Posterior cingulate gyrus (tissue), 11 donors: ENCODE measurements at places on chromosomes 11 and 22.

DNA sequence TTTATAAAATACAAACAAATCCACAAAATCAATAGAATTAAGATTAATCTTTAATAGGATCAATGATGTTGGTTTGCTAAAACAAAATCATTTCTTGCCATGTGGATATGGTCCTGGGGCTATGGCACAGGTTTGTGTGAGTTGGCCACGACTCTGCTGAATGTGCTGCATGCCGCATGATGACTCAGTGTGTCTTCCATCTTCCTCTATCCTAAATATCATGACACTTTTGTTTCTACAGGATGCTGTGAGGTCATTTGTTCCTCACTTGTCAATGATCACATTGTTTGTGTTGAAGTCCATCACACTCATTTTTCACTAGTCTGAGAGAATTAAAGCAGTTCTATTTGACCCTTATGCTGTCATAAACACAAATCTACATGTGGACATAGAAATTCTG lies 167.2 kb upstream of the ZBED5 start:
- no peak for DNase-seq

DNA sequence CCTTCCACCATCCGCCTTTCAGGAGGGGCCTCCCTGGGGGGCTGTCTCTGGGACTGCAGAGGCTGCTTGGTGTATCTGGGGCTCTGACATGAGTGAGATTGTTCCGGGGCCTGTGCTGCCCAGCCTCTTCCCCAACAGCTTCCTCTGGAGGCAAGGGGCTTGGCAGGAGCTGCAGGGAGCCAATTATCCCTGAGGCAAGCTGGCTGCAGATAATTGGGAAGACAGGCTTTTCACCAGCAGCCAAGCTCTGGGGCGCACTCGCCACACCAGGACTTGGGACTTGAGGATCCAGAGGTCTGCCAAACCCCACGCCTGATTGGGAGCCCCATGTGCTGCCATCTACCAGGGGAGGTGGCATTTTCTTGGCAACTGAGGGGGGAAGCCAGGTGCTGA lies 15.6 kb upstream of the RTN4R start:
- no peak for DNase-seq

GRCh38 chr11:120746836-120747609 lies 235.5 kb downstream of the GRIK4 start:
- DNase-seq = no peak

DNA sequence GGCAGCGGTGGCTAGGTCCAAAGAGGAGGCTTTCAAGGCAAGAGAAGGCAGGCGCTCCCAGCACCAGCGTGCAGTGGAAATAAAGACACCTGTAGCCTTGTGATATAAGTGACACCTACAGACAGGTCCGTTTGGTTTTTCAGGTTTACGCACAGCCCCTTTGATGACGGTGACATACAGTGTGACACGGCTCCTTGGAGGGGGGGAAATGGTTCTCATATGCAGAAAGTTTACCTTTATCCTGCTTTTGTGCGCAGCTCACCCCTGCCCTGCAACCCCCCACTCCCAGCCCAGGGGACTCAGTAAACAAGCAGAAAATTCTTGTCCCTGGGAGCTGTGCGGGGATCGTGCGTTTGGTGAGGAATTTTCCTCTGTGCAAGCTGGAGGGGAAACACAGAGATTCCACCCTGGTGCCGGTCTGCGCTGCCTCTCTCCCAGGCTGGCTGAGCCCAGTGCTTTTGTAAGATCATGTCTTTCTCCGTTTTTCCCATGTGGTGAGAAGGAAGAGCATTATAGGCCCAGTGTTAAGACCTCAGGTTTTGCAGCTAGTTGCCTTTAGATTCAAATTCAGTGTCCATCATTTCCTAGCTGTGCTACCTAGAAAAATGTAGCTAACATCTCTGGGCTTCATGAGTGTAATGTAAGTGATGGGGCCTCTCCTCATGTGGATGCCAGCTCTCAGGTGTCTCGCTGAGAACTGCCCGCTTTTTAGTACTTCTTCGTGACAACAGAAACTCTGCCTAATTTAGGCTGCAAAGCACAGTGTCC lies at the start of gene ELF5:
TSS of gene ELF5 (minus strand) at position 113 of the 768 bp plus-strand sequence. CDS start 8,045 bp downstream, outside the sequence.
- DNase-seq = no peak

GRCh38 chr22:25404556-25404927 lies 159.9 kb upstream of the GRK3 start:
- no peak for DNase-seq

DNA sequence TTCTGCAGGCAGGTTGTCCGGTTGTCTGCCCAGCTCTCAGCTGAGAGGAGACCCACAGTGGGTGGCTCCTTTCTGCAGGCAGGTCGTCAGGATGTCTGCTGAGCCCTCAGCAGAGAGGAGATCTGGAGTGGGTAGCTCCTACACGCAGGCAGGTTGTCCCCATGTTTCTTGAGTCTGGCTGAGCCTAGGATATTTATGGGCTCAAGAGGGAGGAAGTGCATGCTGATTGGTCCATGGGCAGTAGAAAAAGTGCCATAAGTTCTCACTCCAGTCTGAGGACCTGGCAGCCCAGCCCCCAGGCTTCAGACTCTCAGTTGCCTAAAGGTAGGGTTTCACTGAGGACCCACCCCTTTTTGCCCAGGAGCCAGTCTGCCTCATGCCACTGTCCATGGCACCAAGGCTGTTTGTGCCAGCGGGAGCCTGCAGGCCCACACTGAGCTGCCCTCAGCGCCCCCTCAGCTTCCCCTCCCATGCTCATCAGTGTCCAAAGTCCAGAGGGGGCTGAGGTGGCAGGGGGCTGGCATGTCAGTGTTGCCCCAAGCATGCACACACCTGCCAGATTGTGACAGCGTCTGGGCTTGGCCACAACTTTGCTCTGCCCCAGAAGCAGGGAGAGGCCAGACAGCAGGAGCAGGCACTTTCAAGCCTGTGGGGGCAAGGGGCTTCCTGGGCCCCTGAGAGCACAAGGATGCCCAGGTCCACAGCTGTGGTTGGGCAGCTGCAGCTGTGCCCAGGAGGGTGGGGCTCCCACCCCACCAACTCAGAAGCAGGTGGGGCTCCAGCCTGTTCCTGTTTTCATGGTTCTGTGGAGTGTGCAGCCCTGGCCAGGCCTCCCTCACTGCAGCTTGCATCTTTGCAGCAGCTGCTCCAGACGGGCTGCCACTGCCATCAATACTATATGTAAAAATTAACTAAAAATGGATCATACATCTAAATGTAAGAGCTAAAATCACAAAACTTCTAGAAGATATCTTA lies 3.8 kb upstream of the RNF141 start:
- no peak for DNase-seq

- DNase-seq = no peak
Observed at GRCh38 chr11:128482092-128482491, 105.3 kb downstream of the ETS1 start.

- DNase-seq = no peak
Observed at GRCh38 chr11:120124355-120124754, 13.6 kb downstream of the TRIM29 start.

GRCh38 chr11:75103380-75104026 lies 6.8 kb upstream of the OR2AT4 start:
- no peak for DNase-seq

DNA sequence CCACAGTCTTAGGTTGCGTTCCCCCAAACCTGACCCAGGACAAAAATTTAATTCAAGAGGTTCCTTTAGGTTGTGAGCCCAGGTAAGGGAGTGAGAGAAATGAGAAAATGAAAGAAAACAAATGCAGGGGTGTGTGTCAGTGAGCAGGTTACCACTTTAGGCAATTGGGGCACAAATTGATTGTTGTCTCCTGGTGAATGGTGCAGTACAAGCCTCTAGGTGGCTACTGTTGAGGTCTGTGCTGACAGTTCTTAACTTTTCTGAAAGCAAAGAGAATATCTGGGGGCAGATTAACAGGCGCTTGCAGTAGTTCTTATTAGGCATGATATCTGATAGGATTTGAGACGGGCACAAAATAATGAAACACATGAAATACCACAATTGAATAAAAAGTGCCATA lies 894.6 kb downstream of the FAM181B start:
- no peak for DNase-seq

DNA sequence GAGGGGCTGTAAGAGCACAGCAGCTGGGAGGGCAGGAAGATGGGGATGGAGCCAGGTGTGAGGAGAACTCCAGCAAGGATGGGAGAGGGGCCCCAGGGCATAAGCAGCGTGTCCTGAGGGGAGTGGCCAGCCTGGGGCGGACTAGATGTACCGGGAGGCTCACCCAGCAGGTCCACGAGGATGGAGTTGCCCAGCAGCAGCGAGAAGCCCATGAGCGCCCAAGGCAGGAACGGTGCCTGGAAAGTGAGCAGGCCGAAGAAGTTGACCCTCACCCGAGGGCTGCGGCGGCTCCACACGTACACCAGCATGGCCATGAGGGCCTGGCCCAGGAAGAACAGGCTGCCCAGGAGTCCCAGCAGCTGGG lies 1.3 kb downstream of the DERL3 start:
- no peak for DNase-seq

DNA sequence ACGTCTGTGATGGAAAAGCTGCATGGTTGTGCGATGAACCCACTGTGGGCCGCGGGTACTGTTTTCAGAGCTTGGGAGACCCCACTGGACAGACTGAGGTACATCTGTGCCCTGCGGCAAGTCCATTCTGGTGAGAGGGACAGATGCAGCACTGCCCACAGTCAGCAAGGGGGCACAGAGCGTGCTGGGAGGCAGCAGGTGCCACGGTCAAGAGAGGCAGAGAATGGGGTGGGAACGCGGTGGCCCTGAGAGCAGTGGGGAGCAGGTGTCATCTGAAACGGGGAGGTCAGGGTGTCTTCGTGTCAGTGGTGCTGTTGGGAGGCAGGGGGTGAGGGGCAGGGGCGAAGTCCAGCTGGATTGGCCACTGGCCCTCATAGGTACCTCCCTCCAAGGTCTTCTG lies 32.0 kb downstream of the TBC1D22A start:
- DNase-seq = no peak

DNA sequence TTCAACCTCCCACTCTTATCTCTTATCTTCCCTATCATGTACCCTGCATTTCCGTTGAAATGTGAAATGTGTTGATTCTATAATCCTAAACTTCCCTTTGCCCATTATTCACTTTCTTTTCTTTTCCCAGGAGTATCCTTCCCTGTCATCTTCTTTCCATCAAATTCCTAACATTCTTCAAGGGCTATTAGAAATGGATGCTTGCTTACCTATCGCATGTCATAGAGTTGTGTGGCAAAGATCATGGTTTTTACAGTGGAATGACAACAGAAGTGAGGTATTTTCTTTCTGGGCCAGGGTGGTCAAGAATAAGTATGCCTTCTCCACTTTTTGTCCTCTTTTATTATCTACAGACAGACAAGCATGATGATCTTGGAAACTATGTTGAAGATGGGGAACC lies 124.4 kb upstream of the SLC5A12 start:
- no peak for DNase-seq

GRCh38 chr11:107683807-107684206 lies 28.0 kb downstream of the SLN start:
- no peak for DNase-seq

GRCh38 chr22:37805810-37806277 lies 1.9 kb upstream of the GCAT start:
- no peak for DNase-seq

DNA sequence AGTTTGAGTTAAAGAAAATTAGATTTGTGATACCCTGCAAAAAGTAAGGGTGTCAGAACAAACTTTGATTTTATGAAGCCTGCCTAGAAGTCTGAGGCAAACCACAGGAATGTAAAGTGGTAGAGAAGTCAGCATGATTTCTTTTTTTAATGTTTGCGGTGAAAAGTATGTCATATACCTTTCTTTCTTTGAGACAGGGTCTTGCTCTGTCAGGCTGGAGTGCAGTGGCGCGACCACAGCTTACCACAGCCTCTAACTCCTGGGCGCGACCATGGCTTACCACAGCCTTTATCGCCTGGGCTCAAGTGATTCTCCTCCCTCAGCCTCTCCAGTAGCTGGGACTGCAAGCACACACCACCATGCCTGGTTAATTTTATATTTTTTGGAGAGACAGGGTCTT lies 4.7 kb downstream of the API5 start:
- DNase-seq = no peak

DNA sequence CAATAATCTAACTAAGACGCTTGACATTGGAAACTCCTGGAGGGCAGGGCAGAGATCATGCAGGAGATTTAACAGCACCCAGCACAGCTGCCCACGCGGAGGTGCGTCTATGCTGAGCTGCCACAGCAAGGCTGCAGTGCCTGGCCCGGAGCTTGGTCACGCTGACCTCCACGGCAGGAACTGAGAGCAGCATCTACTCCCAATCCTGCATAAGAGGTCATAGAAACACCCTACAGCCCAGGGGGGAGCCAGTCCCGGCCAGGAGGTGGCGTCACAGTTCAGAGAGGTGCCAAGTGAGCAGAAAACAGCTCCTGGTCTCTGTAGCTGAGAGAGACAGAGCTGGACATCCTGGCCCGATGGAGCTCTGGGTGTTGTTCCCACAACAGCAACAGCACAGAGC lies 121.1 kb upstream of the TMEM45B start:
- DNase-seq = no peak
